ENCODE measurements at places on chromosomes 1 and 21.

DNA sequence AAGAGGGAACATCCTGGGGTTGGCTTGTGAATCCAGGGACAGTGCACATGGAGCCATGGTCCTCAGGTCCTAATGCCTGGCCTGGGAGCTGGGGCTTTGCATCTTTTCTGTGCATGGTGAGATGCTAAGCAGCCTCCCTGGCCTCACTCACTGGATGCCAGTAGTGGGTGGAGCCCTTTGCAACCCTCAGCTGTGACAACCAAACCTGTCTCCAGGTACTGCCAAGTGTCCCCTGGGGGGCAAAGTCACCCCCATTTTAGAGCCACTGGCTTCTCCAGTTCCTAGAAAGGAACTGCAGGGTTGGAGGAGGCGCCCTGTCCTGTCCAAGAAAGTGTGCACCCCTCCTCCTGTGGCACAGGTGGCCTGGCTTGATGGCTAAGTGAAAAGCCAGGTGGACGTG, 44.6 kb upstream of the GRIK3 start:
- DNase-seq: no peak

DNA sequence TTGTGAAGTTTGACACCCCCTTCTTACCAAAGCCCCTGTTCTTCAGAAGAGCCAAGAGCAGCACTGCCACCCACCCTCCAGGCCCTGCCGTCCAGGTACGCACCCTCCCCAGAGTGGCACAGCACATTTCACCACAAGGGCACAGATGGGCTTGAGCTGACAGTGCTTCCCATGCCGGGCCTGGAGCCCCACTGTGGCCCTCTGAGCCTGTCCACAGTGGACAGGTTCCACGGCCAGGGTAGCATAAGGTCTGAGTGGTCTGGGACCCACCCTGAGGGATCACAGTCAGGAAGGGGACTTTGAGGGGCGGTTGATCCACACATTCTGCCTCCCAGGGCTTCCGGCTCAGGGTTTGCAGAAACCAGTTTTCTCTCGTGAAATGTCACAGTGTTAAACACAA, 28.6 kb upstream of the PDXK start:
- no peak for DNase-seq

DNA sequence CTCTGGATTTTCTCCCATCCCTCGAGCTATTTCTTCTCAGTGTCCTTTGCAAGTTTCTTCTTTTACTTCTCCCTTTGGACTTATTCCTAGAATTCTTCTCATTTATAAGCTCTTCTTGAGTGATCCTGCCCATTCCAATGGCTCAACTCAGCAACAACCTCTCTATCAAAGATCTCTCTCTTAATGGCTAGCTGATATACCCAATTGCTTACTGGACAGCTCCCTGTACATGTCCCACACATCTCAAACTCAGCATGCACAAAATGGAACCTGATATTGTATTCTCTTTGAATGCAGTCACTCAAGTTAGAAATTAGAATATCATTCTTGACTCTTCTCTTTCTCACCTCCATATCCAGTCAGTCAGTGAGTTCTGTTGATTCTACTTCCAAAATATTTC, 48.6 kb downstream of the SLC25A24 start:
- DNase-seq: no peak

DNA sequence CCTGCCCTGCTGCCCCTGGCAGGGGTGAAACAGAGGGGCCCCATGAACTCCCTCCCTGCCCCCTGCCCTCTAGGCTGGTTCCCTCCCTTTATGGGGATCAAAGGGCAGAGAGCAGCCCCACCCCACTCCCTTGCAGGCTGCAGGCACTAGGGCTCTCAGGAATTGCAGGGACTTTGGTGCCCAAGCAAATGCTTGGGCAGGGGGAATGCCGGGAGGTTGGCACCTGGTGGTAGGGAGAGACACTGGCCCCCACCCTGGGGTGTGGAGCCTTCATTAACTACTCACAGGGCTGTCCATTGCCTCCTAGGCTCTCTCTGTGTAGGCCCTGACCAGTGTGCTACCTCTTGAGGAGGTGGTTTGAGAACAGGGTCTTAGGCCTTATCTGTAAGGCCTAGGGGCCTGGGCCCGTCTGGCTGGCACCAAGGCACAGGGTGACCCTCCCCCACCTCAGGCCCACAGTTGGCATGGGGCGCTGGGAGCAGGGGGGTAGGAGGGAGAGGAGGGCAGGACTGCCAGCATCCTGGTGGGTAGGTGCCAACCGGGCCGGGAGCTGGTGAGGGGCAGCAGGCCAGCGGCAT, 4.7 kb downstream of the ZBTB7B start:
- DNase-seq: no peak

DNA sequence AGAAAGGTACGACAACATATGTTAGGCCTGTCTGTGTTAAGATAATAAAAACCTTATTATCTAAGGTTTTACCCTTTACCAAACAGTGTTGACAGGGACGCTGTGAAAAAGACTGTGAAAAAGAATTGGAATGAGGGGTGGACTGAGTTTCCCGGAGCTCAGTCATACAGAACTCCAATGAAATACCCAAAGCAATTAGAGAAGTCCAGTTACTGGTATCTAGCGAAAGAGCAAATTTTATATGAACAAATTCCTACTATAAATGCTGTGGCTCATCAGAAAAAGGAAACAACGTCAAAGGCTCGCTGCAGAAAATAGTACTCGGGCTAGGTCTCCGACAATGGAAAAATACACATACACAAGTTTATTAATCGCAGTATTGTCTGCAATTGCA, 708 bp upstream of the RBBP5 start:
- no peak for DNase-seq
